ENCODE measurements at places on chromosomes 2 and 18.

DNA sequence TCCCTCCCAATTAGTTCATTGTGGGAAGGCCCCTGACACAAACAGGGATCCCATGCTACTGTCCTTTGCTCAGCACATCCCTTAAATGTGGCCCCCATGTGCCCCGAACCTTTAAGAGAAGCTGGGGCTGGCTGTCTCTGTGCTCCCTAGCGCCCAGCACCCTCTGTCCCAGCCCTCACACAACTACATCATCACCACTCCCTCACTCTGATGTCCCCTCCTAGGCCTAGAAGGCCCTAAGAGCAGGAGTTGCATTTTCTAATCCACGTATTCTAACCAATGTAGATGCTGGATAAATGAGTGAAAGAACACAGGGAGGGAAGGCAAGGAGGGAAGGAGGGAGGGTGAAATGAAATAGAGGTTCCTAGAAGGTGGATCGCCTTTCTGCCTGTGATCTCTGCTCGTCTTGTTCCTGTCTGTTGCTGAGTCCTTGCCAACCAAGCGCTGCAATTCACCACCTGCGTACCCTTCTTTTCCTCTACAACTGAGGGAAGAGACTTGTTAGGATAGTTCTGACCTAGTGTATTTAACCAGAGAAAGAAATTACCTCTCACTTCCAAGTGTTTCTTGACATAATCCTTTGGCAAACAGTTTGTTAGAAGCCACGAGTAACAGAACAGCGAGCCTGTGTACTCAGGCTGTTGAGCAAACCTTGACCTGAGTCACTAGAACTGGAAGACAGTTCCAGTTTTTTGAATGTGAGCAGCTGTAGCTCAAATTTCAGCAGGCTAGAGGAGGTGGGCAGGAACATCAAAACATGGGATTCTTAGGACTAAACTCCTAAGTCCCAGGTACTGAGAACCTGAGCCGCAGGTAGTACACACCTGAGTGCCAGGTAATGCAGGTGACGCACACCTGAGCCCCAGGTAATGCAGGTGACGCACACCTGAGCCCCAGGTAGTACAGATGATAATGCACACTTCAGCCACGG lies 181.5 kb upstream of the ID2 start:
- DNase-seq, result no peak

DNA sequence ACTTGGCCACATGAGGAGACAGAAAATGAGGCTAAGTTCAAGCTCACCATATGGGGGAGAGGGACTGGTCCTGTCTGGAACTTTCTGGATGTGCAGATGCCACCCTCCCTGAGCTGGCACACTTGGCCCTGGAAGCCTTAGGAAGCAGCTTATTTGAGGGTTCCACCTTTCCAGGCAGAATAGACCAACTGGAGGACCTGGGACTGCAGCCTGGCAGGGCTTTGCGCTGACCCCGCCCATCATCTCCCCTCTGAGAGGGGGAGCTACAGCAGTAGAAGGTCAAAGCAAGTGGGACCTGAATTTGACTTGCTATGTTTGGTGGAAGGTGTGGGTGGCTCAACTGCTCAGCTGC lies 39.5 kb downstream of the TMEM17 start:
- no peak for DNase-seq

DNA sequence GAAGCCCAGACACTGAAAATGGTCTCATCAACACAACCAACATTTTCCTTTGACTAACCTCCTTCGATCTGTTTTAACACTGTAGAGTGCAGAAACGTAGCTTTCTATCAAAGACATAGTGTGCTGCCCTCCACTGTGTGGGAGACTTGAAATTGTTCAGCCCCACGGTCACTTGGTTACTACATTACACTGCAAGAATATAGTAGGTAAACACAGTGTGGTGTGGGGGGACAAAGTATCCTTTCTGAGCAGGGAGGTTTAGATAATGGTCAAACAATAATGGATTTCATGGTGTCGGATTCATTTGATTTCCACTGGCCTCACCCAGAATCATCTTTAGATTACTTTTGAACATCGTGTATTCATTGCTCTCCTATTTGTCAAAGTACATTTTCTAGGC lies 181.0 kb downstream of the ERBB4 start:
- no peak for DNase-seq

- DNase-seq, result no peak
These were observed 1.1 kb upstream of the ASAP2 start for GRCh38 chr2:9205486-9205885.

GRCh38 chr2:5725794-5726463 lies 33.7 kb downstream of the SOX11 start:
- no peak for DNase-seq

GRCh38 chr2:30487603-30488002 lies 40.6 kb downstream of the LCLAT1 start:
- DNase-seq, result no peak
